Neural progenitor cell (in vitro differentiated cells): ENCODE measurements at places on chromosomes 13 and 19. TPM values are rescaled to one million over a fixed set of nuclear protein-coding genes. Genes with fewer than 3 reads are reported as not detected.
A peak's percentile ranks its signal among the peaks of the same experiment; 100 is the strongest.

TLE2 gene
- 1.1 TPM in 1 of 2 replicates, not detected in the other for total RNA-seq

DMPK gene
- total RNA-seq, result 5.5 and 33.2 TPM in 2 replicates

- DNase-seq, result peak; percentile 72
- no peaks in the 10 kb centered on the region for H3K36me3 ChIP-seq
- no peak overlapping the region for H3K27ac ChIP-seq
- H3K4me3 ChIP-seq, result peak overlapping the region; percentile 75
- H3K27me3 ChIP-seq, result peaks cover 38% of the 10 kb centered on the region
- H3K4me1 ChIP-seq, result peaks cover 4% of the 10 kb centered on the region
Observed at GRCh38 chr19:38389101-38389925, 816 bp downstream of the SPRED3 start.

GRCh38 chr13:85405316-85405897 lies 393.8 kb downstream of the SLITRK6 start:
- no peak overlapping the region for H3K4me3 ChIP-seq
- no peaks in the 10 kb centered on the region for H3K36me3 ChIP-seq
- DNase-seq, result no peak
- no peaks in the 10 kb centered on the region for H3K4me1 ChIP-seq

DNA sequence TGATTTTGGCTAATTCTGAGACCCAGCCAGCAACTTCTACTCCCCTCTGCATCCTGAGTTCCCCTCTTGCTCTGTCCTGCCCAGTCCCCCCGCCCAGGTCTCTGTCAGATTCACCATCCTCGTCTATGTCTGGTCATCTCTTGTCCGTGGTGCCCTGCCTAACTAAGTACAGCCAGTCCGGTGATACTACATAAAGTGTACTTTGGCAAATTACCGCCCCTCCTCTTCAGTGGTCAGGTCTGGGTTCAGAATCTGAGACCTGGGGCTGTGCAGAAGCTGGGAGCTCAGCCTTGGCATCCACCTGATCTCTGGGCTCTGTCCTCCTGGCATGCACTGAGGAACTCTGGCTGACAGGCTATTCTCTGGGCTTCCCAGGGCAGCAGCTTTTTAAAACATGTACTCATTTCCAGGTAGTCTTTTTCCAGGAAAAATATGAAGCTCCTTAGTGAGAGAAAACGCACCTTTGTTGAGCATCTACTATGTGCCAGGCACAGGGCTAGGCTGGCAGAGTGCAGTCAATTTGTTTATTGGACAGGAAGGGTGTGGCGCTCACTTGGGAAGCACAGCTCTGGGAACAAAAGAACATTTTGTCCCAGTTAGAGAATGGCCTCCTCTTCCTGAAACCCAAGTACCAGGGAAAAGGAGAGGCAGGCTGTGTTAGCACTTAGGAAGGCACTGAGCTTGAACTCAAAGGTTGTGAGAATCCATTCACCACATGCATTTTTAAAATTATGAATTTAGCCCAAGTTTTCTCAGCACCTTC lies 88.9 kb downstream of the TSHZ3 start:
- peaks cover 4% of the 10 kb centered on the region for H3K4me1 ChIP-seq
- no peaks in the 10 kb centered on the region for H3K27me3 ChIP-seq
